Esophagus squamous epithelium (tissue), 5 donors: ENCODE measurements at places on chromosomes 11 and 22.

DNA sequence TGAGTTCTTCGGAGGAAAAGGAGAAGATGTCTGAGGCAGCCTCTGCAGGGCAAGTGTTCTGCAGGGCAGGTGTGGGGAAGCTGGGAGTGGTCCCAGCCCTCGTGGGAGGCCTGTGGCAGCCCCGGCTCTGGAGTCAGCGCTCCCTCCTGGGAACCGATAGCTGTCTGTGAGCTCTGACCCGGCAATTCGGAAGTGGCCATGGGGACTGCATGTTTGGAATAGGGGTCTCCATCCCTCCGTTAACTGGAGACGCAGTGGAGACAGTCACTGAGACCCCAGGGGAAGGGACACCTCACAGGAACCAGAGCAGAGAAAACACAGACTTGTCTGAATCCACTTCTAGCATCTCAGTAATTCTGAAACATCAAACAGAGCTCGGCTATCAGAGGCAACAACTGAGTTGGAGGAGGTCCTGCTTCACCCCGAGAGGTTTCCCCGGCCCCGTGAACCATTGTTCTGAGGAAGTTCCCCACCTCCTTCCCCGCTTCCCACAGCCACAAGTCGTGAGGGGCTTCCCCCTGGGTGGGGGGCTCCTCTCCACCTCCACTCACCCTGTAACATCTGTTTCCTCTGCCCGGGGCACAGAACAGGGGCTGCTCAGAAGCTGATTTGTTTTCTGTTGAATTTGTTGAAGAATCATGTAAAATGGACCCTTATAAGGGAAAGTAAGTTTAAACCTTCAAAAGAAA, 99.6 kb downstream of the BRD1 start:
- no peak for DNase-seq

GRCh38 chr11:83475760-83476159, 189.6 kb upstream of the CCDC90B start:
- DNase-seq, result no peak

DNA sequence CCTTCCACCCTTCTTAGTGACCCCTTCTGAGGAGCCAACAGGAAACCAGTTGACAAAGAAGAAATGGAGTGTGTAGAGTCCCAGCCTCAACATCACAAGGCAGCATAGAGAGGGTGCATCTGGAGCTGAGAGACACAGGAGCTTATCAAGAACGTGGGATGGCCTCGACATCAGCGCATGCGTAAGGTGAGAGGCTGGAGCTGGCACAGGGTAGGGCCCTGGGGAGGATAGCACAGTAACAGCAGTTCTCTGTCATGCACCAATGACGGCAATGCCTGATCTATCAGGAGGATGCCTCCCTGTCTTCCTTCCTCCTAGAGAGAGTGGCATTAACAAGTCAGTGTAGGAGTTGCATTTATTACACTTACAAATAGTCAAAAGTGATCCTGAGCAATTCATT, 426.1 kb downstream of the NTM start:
- DNase-seq, result no peak

DNA sequence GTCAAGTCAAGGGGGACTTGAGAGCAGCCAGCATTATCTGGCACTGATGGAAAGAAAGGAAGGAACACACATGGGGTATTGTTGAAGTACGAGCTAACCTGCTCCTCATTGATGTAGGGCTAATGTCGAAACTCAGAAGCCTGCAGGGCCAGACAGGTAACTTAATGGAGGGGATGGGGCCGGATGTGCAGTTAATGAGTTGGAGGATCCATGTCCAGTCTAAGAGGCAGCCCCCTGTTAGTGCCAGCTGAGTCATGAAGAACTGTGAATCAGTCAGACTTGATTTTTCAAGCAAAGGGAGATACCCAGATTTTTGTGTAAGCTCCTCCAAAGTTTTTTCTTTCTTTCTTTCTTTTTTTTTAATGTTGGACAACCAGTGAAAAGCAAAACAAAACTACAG, 65.6 kb downstream of the CECR2 start:
- no peak for DNase-seq

DNA sequence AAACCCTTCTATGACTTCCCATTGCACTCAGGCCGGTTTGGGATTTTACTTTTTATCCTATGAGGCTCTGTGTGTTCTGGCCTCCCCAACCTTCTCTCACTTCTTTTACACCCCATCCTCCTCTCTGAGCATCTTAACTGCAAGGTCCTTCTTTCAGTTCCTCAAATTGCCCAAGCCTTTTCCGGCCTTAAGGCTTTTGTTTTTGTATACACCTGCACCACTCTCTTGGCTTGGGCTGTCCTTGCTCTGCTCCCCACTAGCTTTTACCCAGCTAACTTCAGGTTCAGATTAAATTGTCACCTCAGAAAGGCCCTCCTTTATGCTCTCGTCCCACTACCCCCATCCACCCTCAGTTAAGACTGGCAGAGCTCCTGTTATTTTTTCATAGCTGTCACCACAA, 55.5 kb downstream of the FAM83F start:
- DNase-seq, result no peak

DNA sequence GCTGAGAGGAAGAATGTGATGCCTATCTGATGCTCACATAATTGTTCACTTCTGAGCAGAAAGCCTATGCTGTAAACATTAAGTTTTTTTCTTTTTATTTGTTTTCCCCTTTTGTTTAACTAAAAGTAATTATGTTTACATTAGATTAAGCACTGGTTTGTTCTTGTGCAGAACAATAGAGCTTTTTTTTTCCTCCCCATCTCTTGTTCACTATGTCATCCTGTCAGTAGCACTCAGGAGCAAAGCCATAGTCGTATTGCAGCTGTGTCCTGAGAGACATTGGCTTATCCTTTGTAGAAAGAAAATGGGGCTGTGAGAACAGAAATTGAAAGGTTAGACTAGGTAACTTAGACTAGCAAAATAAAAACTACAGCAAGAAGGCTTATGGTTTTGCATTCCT, 301.8 kb upstream of the RAG2 start:
- DNase-seq, result no peak
